Stimulated activated memory B cell treated with anti-CD40 and anti-IgM and Interleukin-4, amounts not matched to agents 10 μg/mL and 1 μg/mL and 100 μg/mL, for 72 hours (primary cell): ENCODE measurements at places on chromosomes 7 and 10.
A peak's percentile ranks its signal among the peaks of the same experiment; 100 is the strongest.

DNA sequence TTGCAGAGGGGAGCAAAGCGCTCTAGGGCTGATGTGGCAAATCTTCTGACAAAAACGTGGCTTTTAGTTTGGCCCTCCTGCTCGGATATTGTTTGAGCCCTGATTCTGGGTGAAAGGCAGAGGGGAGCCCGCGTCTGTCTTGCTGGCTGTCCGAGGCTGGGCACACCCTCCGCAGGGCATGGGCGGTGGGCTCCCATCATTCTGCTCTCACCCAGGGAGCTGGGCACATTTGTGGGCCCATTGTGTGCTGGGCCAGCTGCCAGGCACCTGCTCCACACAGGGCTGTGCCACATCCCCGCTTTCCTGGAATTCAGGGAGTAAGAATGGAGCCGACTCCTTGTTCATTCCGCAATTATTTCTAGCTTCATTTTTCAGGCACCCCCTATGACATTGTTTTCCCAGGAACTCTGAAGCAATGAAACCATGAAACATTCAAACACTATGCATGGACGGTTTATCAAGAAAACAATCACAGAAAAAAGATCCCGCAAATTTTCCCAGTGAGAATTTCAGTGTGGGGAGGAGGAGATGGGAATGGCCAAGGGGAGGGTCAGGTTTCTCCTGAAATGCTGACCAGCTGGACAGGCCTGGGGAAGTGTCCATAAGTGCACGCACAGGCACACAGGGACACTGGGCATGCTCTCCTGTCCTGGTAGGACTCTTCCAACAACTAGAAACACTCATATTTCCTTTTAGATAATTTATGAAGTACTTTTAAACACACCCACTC, 341.1 kb downstream of the CXCL12 start:
- no peak for ATAC-seq

- no peak for ATAC-seq
These were observed 106.6 kb upstream of the YAE1 start for GRCh38 chr7:39459636-39460035.

- ATAC-seq, result no peak
These were observed 73.0 kb upstream of the SFMBT2 start for GRCh38 chr10:7483848-7484247.

DNA sequence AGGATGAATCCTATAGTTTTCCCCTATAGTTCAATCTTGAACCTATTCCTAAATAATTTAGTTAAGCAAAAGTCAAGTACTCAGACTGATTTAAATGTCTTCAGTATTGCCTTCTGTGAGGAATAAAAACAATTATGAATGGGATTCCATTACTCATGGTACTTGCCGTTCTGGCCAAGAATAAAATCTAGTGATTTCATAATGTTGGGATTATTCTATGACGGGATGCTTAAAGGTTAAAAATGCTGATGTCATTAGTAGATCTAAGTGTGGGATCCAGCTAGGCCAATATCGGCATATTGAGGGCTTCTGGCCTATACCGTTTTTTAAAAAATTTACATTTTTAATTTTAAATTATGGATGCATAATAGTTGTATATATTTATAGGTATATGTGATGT, 5.3 kb downstream of the BPGM start:
- no peak for ATAC-seq

DNA sequence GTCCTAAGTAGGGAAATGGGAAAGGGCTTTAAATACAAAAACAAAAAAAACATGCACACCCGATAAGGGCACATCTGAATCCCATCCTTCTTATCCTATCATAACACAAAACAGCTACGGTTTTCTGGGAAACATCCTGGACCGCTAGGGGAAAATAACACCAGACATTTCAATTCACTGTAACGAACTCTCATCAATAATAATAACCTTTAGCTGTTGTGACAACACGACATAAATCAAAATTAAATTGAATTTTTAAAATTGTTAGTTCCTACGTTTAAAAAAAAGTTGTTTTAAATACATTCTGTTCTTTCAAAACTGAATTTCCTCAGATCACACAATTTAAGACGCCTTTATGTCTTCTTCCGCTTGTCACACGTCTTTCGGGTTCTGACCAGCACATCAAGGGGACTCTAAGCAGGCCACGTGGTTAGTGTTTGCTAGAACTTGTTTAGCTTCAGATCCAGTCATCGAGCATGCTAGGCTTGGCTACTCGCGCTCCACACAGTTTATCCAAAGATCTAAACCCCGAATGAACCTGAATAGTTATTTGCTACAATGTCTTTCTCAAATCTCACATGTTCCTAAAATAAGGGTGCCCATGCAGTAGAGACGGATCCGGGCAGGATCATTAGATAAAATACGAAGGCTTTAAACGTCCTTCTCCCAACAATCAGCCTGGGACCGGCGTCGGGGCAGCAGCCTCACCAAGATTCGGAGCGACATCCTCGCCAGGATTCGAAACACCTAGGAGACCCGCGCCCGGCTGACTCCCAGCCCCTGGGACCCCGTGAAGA, 839 bp downstream of the IKZF5 start:
- ATAC-seq, result peak; percentile 44

DNA sequence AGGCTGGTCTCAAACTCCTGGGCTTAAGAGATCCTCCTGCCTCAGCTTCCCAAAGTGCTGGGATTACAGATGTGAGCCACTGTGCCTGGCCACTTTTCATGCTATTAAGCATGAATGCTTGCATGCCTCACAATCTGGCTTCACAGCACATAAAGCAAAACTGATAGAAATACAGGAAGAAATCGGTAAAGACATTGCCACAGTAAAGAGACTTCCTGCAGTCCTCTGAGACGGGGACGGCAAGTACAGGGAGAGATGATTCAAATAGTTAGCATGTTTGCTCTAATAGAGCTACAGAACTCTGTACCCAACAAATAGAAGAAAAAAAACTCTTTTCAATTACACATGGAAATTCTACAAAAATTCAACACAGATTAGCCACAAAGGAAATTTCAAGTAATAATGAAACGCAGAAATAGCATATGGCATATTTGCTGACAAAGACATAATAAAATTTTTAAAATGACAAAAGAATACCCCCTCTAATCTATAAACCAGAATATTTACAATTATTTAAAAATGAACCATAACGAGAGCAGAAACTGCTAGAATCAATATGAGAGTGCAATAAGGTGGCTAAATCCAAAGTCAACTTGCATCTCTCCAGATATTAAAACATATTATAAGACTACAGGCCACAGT, 32.3 kb downstream of the CARD11 start:
- ATAC-seq, result no peak

- ATAC-seq, result no peak
These were observed 91.0 kb downstream of the MICALL2 start for GRCh38 chr7:1368184-1368681.

DNA sequence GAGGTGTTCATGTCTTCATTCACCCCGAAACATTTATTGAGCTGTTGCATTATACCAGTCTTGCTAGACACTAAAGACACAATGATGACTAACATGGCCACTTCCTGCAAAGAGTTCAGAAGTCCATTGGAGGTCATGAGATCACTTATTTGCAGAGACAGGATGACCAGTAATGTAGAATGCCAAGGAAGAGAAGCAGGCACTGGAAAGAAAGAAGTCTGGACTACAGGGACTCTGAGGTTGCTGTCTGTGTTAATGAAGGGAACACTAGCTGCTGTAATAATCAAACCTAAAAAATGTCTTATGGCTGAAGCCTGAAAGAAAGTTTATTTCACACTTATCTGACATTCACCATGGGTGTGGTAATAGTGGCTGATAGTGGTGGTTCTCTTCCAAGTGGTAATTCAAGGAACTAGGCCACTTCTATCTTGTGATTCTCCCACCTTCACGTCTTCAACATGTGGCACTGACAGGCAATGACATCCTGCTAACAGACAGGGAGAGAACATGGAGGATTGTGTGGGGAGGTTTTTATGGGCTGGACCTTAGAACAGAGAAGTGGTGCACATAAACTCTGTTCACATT, 89.2 kb upstream of the MKLN1 start:
- no peak for ATAC-seq

DNA sequence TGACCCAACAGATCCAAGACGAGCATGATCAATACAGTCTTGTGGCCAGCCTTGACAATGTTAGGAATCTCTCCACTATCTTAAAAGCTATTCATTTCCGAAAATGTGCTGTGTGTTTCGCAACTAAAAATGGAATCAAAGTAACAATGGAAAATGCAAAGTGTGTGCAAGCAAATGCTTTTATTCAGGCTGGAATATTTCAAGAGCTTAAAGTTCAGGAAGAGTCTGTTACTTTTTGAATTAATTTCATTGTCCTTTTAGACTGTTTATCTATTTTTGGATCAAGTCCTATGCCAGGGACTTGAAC, 24.3 kb upstream of the TIAL1 start:
- no peak for ATAC-seq

DNA sequence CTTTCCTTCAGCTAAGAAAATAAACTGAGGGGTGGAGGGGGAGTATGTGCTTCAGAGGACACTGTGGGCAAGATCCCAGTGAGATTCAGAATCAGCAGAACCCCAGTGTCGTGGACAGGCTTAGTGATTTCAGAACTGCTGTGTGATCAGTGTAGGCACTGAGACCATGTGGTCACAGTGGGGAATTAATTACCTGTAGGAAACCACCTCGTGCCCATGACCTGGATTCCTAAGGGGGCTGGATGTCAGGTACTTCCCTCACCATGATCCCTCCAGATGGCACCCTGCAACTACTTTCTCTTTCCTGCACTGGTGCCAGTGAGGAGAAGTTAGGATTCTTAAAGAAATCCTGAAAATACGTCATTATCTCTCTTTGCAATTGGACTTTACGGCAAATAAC, 64.4 kb downstream of the HBP1 start:
- ATAC-seq, result no peak

DNA sequence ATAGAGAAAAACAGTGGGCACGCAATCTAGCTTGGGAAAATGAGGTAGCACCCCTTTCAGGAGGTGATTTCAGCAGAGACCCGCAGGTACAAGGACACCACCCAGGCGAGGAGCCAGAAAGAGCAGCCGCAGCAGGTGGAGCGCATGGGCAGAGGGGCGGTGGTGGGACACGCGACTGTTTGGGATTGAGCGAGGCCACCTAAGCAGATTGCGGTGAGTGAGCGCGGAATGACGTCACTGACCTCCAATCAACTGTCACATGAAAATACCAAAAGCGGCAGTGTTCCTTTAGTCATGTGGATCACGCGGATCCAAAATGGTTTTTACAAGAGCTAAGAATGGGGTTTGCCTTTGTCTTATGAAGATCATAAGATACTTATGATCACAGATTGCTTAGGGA, 40.2 kb upstream of the SLC26A3 start:
- no peak for ATAC-seq

GRCh38 chr10:7365027-7365745, 45.6 kb downstream of the SFMBT2 start:
- ATAC-seq, result no peak

- ATAC-seq, result no peak
These were observed 9.9 kb downstream of the CCDC126 start for GRCh38 chr7:23607130-23607529.

DNA sequence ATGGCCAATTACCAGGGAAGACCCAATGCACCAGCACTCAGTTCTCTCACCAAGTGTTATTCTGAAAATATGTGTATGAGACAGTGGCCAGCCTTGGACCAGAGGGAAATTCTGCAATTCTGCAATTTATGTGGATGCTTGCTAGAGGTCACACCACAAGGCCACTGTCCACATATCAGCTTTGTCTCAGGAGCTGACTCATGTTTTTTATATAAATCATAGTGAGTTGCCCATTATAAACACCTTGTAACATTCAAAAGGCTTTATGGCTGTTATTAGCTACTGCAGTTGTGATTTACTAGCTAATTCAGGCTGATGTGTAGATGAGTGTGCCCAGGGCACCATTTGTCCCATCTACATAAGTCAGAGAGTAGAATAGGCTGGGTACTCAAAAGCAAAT, 649.0 kb downstream of the LRMDA start:
- ATAC-seq, result no peak

- ATAC-seq, result no peak
These were observed 219.6 kb downstream of the ELFN1 start for GRCh38 chr7:1889556-1890181.

- ATAC-seq, result no peak
These were observed 515.8 kb upstream of the AKR1E2 start for GRCh38 chr10:4310172-4310571.

DNA sequence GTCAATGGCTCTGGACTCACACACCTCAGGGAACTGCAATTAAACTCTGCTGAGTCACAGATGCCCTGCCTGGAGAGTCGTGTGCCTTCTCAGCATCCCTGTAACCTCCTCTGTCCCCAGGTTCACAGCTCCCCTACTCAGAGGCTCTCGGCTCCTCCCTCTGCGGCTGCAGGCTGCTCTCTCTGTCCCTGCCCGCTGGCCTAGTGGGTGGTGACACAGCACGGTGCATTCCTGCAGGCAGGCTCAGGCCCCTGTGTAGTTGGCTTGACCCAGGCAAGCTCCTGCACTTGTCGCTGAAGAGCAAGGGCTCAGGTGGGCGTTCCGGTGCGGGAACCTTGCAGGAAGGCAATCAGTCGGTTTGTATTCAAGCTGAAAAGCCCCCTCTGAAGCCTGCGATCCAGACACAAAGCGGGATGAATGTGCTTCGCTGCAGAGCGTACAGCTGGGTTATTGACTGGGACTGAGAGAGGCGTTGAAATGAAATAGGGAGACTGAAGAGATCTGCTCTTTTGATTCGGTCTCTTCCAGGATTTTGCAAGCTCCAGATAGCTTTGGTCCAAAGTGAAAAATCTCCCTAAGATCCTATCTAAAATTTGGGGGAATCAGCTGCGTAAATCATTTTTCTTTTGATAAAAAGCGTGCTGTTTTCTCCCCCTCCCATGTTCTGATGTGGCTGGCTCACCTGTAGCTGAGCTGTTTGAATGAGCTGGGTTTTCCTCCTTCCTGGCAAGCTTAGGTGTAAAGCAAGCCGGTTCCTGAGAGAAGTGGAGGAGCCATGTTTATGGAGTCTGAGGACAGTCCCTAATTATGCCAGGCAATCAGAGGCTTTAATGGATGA, 208.7 kb upstream of the PHYHIPL start:
- no peak for ATAC-seq

GRCh38 chr10:131238669-131239280, 72.7 kb downstream of the TCERG1L start:
- ATAC-seq, result no peak
